Daoy (cell line): ENCODE measurements at places on chromosomes 3 and 15.

GRCh38 chr3:52651592-52651991, 34.1 kb downstream of the PBRM1 start:
- DNase-seq = no peak

GRCh38 chr3:130839813-130840212, 54.1 kb upstream of the ATP2C1 start:
- DNase-seq = no peak

GRCh38 chr3:63278171-63279004, at the start of gene SYNPR:
SYNPR (plus strand) TSS chr3:63278308.
- peak; percentile 2 for DNase-seq

DNA sequence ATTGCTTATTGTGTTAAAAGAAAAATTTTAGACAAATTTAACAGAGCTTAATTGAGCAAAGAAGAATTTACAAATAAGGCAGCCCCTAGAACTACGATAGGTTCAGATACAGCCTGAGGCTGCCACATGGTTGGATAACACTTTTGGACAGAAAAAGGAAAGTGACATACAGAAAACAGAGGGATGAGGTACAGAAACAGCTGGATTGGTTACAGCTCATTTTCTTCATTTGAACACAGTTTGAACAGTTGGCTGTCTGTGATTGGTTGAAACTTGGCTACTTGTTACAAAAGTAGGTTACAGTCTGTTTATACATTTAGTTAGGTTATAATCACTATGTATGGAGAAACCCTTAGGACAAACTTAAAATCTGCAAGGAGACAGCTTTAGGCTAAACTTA, 46.0 kb downstream of the STARD9 start:
- no peak for DNase-seq

DNA sequence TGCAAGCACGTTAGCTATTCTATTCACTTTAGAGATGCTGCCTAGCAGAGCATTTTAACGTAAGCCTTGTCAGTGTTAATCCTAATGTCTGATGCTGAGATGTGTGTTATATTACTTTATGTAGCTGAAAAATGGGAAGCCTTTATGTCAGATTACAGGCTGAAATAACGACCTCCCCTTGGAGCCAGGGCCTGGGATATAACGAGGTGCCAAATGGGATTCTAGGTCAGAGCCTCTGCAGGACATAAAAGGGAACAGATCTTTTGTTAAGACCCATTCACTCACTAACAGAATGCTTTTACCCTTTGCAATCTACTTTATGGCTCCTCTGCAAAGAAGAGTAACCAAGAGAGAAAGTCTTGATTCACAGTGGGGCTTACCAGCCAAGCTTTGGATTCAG, 815.5 kb upstream of the CFAP20DC start:
- no peak for DNase-seq

DNA sequence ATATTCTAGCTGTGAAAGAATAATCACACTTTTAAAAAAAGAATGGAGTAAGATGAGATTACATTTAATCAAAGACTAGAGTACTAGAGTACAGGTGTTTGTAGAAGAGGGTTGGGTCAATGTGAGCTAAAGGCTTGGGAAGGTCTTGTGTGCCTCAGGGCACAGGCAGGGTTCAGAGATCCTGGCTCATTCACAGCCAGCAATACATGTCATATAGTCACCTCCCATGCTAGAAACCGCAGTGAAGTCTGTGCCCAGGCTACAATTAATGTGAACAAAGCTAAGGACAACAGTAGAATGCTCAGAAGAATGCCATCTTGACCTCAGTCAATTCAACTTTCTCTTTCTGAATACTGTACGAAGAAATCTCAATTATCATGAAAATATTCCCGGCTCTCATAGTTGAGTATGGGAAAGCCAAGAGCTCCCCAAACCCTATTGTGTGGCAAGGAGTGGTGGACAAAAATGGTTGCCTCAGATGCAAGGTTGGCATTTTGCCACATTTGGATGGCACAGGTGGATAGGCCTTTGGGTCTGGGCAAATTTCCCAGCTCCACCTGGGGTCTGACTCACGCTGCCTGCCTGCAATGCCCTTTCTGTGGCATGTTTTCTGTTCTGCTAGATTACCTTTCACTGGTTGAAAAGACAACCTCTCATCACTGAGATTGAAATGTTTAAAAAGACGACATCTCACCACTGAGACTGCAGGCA, 70.2 kb downstream of the NMD3 start:
- DNase-seq = peak; percentile 28

DNA sequence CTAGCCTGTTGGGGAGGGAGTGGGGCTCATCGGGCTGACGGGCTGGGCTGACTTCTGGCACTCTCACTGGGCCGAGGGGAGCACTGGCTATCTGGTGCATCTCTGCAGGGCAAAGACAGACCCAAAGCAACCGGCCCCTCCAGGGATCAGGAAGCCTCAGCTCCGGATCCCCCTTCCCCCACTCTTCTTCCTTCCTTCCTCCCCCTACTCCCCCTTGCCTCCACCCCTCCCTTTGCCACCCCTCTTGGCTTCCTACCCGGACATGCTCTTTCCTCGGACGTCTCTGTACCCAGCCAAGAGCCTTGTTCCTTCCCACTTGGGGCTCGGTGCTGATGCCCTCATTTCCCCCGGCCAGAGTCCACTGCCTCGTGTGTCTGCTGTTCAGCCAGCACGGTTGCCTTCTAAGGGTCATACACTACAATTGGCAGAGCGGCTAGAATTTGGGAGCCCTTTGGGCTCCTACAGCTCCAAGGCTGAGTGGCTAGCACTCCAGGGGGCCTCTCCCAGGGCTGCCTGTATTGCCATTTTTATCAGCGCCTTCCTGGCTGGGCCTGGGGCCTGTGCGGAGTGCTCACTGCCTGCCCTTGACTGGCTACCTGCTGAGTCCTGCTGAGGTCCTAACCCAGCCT, 10.9 kb downstream of the SEMA3F start:
- DNase-seq = no peak

DNA sequence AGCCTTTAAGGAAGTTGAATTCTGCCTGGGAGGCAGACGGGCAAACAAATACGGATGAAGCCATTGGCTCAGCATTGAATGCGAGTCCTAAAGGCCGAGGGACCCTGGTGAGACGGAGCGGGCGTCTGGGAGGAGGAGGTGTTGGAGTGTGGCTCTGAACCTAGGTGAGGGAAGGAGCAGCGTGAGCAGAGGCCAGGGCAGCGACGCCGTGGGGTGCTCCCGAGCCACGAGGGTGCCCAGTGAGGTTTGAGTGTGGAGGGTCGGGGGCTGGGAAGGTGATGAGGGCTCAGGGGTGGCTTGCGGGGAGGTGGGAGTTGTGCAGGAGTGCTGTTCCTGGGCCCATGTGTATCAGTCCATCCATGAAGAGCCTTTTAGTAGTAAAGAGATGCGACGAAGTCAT, 17.0 kb downstream of the CORO2B start:
- no peak for DNase-seq

- DNase-seq = no peak
These were observed 774.0 kb upstream of the ARPP21 start for GRCh38 chr3:34865346-34865745.

DNA sequence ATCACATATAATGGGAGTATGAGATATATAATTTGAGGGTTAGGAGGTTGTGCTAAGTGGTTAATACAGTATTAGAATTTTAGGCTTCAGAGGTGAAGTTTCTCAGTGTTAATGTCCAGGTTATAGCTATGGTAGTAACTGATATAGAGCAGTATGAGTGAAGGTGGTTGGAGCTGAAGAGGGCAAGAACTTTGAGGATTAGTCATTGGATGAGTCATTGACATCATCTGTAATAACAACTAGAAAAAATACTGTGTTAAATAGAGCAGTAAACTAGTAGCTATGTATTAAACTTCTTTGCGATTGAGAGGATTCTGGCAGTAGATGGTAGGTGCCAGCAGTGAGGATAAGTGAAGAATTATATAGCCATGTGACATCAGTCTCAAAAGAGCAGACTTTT, 47.5 kb upstream of the EIF3J start:
- DNase-seq = peak; percentile 61

DNA sequence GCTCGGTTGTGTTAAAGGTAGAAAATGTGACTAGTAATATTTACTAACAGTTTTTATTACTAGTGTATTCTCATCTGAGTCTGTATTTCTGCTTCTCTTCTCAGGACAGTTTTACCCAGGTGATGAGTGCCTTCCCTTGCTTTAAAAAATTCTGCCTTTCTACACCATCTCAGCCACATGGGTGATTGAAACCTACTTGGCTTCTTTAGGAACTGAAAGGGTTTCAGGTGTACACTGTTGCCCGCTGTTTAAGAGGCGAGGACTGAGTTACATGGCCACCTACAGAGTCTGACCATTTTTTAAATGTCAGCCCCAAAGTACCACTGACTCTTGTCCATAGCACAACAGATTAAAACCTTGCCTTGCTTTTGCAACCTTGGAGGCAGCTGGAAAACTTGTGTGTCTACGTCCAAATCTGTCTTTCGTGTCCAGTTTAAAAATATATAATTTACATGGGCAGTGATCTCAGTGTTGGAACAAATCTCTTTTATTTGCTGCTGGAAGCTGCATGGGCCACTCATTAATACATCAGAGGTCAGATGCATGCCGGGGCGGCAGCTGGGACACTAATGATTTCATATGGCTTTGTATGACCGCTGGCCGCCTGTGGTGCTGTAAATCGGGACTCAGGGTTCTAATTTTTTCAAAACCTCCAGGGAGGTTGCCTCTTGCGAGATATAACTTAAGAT, 44.6 kb downstream of the TRIM71 start:
- DNase-seq = no peak

GRCh38 chr3:143063018-143063417, 56.6 kb upstream of the CHST2 start:
- no peak for DNase-seq

GRCh38 chr3:141271279-141272030, 39.8 kb downstream of the PXYLP1 start:
- no peak for DNase-seq
